ENCODE measurements at places on chromosomes 2 and 18.

DNA sequence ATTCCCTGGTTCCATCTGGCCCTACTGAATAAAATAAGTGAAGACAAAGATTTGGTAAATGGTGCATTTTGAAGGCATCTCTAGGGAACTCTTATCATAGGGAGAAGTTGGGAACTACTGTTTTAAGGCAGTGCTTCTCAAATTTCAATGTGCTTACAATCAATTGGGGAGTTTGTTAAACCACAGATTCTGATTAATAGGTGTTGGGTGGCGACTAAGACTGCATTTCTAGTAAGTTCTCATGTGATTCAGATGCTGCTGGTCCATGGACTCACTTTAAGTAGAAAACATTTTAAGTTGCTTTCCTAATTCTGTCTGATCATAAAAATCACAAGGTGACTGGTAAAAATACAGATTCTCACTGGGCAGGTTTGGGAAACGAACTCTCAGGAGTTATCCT is 14.6 kb downstream of the FARSB start:
- DNase-seq, result no peak

DNA sequence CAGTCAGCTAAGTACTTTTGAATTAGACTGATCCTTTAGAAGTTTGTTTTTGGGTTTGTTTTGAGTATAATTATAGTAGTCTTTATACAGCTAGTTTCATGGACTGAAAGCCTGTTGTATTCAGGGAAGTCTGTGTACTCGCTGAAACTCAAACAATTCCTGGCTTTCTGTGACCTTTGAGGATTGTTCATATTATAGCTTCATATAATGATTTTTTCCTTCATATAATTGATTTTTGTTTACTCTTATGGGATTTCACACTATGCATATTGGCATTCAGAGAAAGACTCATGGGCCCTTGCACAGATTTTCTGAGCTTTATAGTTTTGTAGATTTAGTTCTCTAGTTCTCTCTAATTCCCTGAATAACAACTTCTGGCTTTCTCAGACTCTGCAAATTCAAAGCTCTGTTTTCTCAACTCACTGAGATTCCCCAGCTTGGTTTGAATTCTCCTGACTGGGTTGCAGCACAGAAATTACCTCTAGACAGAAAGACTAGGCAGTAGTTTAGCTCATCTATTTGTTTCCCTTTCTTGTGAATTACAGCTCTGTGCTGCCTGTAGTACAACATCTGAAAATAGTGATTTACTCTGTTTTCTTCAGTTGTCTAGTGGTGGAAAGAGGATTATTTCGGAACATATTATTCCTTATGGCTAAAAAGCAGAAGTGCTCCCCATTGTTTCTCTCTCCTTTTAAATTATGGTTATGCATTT is 495.9 kb upstream of the CNTNAP5 start:
- DNase-seq, result no peak

DNA sequence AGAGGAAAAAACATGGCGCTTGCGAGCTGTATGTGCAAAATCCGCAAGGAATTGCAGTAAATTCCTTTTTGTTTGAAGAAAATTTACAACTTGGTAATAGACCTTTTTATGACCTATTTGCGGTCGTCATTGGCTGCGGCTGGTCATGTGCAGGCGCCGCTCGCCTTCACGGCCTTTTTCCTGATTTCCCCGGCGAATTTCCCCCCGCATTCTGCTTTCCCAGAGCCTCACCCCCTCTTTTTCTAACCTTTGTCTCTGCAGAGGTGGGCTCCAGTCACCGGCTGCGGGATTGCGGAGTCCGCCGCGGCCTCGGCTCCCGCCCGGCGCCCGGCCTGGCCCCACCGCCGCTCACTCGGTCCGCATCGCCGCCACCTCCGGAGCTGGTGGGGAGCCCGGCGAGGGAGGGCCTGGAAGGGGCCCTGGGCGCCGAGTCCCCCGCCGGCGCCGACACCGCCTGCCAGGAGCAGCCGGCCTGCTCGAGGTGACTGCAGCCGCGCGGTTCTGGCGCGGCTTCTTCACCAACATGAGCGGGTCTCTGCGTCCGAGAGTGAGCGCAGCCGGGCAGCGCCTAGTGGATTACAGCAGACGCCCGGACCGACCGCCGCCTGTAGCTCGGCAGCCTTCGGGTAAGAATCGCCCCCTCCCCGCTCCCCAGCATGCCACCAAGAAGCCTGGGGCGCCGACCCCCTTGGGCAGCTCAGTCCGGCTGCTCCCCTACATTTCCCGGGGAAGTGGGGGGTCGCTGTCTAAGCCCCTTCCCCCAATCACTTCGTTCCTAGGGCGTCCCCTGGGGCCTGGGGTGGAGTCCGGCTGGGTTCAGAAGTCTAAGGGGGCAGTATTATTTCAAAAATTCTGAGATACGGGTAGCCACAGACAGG is 7.1 kb downstream of the HOXD8 start:
- DNase-seq, result no peak

DNA sequence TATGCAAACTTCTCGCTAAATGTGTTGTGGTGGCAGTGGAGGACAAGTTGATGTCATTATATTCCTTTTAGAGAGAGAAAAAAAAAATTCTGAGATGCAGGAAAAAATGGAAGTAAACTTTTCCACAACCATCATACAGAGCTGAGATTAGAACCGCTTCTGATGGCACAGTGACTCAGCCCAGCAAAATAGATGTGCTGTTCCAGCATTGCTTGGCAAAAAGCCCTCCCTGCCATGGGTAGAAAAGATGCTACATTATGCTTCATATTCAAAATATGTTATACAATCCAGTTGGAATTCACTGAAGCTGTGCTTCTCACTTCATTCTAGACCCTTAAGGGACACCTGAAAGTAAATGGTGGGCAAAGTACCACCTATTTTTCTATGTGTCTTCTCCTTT is 1047.6 kb upstream of the FANCL start:
- DNase-seq, result no peak

DNA sequence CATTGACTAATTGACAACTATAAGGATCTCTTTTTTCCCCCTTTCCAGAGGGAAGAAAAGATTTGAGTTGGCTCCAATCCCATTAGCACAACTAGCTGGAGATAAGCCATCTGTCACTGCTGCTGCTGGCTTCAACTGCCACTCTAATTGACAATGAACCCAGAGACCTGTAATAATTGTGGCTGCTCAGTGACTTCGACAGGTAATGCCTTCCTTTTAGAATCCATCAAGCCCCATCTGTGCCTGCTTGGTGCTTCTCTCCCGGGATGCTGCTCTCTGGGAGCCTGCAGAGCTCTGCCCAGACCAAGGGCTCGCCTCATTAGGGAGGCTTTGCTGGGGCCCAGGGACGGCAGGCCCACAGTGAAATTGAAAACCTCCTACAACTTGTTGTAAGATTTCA is 376.7 kb upstream of the SOX11 start:
- no peak for DNase-seq

DNA sequence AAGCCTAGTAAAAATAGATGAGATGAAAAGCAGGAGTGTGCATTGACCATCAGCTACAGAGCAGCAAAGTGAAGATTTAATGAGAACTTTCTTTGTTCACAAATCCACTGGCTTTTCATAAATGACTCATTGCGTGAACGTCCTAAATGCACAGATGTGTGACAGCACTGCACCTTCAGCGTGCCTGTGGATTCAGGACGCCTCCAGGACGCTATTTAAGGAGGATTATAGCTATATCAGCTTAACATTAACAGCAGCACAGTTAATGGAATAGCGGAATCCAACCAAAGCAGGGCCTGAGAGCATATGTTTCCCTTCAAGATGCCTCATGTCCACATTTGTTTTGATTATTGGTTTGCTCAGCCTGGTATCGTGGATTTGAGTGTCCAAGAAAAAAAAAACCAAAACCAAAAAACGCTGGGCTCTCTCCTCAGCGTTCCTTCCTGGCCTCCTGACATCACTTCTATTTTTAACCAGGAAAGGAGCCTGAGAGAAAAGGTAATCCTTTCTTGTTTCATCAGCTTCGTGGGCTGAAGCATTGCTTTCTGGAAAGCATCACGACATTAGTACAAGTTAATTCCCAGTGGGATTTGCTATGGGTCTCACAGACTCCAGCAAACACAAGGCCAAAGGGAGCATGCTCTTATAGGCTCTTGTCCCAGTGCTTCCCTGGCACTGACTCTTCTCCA is 447.0 kb upstream of the SMIM21 start:
- no peak for DNase-seq

DNA sequence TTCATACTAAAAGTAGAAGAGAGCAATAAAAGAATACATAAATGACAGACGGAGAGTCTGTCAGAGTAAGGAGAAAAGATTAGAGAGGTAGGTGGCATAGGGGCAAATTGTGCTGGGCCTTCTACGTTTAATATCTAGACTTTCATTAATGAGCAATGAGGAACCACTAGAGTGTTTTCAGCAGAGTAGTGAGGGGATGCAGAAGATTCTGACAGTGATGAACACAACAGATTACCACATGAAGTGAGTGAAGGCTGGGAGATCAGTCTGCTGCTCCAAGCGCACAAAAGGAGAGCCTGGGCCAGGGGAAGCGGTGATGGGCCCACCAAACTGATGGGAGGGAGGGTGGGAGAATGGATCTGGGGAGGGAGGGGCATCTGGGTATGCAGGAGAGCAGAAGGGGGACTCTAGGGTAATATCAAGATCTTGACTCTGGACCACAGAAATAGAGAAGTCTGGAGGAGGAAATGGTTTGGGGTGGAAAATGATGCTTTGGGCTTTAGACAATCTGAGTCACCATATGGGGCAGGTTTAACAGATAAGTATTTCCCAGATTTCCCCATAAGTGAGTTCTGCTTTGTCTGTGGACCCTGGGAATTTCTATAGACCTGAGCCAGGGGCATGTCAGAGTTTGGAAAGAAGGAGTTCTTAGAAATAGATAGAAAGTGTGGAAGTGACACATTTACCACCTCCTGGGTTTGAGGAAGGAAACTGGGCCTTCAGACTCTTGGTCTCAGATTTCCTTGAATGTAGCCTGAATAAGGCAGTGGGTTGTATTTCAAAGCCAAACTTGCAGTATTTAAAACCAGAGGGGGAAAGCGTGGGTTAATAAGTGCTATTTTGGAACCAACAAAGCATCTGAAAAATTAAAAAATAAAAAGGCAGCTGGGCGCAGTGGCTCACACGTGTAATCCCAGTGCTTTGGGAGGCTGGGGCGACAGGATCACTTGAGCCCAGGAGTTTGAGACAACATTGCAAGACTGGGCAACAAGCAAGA is 15.0 kb upstream of the IL1A start:
- DNase-seq, result no peak

DNA sequence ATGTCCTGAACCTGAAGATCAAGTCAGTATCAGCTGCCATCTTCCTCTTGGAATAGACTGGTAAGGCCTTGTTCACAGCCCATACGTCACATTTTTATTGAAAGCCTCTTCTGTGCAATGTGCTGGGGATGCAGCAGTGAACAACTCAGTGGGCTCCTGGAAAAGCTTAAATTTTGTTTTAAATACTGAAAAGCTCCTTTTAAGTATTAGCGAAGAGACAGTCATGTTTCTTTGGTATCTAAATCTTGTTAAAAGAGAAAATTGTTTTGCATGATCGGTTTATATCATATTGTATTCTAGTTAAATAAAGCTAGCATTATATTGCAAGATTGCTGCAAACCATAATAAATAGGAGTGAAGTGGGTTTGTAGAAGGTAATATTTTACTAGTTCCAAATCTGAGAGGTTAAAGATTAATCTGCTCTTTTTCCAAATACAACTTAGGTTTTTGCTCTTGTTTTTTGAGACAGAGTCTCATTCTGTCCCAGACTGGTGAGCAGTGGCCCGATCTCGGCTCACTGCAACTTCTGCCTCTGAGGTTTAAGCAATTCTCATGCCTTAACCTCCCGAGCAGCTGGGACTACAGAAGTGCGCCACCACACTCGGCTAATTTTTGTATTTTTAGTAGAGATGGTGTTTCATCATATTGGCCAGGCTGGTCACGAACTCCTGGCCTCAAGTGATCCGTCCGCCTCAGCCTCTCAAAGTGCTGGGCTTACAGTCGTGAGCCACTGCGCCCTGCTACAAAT is 1.6 kb upstream of the RMDN2 start:
- DNase-seq, result no peak

- no peak for DNase-seq
These were observed 223.1 kb downstream of the C1D start for GRCh38 chr2:67839668-67840067.

- DNase-seq, result no peak
These were observed 313.6 kb upstream of the CDH20 start for GRCh38 chr18:61019338-61020301.

DNA sequence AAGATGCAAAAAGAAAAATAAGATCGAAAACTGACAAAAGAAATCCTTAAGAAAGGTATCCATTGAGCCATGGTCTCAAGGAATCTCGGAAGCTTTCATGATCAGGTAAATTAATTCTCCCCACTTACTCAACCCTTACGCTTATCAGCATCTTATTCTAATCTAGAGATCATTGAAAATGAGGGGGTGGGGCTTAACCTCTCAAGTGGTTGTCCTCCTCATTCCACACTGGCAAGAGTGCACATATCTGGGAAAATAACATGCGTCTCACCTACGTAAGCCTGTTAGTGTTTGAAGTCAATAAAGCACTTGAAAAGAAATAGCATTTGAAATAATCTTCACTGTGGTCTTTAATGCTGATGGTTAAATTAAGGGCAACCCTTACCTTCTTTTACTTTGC is 82.5 kb upstream of the NEUROD1 start:
- no peak for DNase-seq

DNA sequence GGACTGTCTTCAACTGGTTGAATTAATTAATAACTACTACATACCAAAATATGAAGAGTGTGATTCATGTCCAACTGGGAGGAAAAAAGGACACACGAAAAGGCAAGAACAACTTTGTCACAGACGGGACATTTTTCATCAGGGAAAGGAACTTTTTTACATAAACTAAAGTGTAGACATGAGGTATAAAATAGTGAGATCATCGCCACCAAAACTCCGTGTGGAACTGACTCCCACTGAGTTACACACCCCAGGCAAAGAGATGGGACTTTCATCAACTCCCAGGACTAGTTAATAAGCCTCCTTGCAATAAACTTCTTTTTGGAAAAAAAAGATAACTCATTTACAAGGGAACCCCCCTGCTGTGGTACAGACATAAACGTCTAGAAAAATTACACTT is 12.9 kb upstream of the NMI start:
- no peak for DNase-seq

DNA sequence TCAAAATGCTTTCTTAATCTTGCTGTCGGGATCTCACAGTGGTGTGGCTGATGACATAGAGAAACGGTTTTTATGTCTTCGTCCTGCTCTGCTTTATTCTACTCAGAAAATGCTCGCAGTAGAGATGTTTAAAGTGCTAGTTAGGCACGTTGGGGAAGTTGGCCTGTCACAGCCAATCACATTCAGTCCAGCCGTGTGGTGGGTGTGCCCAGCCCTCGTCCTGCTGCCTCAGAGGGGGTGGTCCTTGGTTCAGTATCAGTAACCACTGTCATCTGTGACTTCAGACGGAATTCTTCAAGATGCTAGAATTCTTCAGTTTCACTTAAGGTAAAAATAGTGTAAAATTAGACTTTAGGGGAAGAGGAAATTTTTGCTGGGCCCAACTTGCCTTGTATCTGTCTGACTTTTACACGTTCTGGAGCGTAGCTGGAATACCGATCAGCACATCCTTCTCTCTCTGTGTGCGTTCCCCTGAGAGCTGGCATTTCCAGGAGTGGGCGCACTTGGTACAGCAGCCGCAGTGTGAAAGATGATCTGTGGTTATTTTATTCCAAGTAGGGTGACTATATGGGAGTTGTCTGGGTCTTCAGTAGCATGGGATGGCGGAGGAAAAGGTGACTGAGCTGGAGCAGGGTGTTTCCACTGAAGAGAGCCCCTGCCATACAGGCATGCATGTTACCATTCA is 18.5 kb downstream of the TRAF3IP1 start:
- no peak for DNase-seq

Measured in activated T-helper 1 cell treated with Interleukin-2 at 50 U/mL for 16 hours (primary cell).